CD4-positive, alpha-beta T cell treated with Interleukin-12 subunit alpha and Interleukin-12 subunit beta, for 1 hour (primary cell): ENCODE measurements at places on chromosomes 5 and 9.

DNA sequence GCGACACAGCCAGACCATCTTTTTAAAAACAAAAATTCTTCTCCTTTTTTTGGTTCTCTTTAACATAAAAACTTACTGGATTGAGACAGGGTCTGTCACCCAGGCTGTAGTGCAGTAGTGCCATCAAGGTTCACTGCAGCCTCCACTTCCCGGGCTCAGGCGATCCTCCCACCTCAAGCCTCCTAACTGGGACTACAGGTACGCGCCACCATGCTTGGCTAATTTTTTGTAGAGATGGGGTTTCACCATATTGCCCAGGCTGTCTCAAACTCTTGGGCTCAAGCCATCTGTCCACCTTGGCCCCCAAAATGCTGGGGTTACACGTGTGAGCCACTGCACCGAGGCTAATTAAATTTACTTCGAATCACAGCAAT is 13.8 kb downstream of the HNRNPK start:
- DNase-seq, result no peak

GRCh38 chr9:86200599-86201162 is 58.8 kb downstream of the C9orf153 start:
- DNase-seq, result peak; percentile 14

DNA sequence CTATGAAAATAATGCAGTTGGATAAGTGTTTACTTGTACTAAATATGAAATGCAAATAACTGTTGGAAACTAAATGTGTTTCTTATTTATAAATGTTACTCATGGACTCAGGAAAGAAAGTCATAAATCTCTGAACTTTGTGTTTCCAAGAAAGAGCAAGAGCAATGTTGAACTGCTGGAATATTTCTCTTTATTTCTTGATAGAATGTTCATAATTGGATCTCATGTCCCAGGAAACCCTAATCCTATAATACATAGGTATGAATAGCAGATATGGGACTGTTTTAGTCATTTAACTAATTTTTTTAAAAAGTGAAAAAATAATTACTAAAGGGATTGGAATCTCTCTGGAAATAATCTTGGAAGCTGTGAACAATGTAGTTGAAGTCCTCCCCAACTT is 245.0 kb upstream of the ACTBL2 start:
- DNase-seq, result no peak

GRCh38 chr9:34249274-34249673 is 70.4 kb downstream of the UBAP1 start:
- DNase-seq, result no peak

- no peak for DNase-seq
Observed at GRCh38 chr5:154993461-154993860, 20.1 kb upstream of the KIF4B start.

GRCh38 chr5:131430794-131431193 is 166.9 kb downstream of the CDC42SE2 start:
- no peak for DNase-seq

DNA sequence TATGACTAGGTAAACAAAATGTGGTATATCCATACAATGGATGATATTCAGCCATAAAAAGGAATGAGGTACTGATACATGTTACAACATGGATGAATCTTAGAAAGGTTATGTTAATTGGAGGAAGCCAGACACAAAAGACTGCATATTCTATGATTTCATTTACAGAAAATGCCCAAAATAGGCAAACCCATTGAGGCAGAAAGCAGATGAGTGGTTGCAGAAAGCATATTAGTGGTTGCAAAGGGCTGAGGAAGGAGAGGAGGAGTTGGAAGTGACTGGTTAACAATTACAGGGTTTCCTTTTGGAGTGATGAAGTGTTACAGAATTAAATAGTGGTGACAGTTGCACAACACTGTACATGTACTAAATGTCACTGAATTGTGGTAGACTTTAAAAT is 17.7 kb downstream of the PLGRKT start:
- no peak for DNase-seq

GRCh38 chr9:136117291-136117915 is 1.3 kb downstream of the TMEM250 start:
- DNase-seq, result no peak

DNA sequence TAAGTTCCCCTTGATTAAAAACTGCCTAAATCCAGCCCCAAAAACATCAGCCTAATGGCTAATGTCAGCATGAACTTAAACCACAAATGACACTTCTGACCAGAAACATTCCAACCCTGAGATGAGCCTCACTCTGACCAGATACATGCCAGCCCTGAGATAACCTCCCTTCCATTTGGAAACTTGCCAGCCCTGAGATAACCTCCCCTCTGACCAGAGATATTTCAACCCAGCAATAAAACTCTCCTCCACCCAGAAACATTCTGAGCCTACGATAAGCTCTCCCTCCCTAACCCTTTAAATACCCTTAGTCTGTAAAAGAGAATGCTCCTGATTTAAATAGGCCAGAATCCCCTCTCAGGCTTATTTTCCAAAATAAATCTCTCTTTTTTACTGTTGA is 1035.7 kb upstream of the NUDT12 start:
- DNase-seq, result no peak

DNA sequence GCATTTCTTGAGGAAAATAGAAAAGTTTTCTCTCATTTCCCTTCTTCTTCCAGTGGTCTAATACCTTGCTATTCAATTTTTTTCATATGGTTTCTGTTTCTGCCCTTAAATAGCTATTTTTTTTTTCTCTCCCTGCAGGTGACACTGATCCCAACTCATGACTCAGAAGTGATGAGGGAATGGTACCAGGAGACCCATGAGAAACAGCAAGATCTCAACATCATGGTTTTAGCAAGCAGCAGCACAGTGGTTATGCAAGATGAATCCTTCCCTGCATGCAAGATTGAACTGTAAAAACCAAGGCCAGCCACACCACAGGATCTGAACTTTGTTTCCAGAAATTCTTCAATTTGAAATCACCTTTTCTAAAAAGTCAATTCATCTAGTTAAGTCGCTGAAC is 97.7 kb downstream of the MAP1B start:
- DNase-seq, result no peak

DNA sequence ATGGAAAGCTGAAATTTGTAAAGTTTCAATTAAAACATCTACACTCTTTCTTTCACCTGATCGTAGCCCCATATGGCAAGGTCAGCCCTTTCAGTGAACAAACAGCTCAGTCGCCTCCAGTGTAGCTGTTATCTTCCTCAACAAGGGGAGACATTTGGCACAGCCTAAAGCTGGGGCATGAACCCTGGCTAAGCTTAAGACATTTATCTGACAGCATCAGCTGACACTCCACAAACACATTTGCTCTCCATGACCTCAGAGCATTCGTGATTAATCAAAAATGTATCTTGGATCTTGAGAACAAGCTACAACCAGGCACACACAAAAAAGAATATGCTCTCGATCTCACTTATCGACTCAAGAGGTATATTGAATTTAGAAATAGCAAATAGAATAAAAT is 67.3 kb downstream of the POU5F2 start:
- DNase-seq, result no peak

GRCh38 chr5:124193371-124193789 is 553.1 kb downstream of the ZNF608 start:
- DNase-seq, result no peak

- DNase-seq, result no peak
Observed at GRCh38 chr5:102218159-102218558, 77.9 kb downstream of the SLCO4C1 start.

DNA sequence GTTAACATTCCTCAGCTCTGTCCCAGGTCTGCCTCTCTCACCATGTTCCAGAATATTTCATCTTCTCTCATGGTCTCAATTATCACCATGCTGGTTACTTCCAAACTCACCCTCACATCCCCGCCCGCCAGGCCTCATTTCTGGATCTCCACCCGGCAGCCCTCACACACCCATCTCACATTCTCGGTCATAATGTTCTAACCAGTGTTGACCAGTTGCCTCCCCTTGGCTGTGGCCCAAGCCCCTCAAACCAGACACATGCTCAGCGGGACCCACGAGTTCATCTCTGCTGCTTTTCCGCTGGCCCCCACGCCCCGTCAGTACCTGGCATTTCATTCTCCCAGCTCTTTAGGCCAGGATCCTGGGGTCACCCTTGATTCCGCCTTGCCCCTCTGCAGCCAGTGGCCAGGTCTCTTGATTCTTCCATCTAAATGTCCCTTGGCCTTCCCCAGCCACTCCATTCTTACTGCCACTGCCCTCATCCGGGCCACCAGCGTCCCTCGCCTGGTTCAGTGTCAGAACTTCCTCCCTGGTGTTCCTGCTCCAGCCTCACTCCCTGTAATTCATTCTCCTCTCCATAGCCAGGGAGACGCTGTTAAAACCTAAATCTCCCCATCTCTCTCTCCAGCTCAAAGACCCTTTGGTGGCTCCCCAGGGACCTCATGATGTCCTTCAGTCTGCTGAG is 141.7 kb downstream of the MVB12B start:
- no peak for DNase-seq

- no peak for DNase-seq
Observed at GRCh38 chr5:142096382-142096781, 12.2 kb upstream of the NDFIP1 start.

DNA sequence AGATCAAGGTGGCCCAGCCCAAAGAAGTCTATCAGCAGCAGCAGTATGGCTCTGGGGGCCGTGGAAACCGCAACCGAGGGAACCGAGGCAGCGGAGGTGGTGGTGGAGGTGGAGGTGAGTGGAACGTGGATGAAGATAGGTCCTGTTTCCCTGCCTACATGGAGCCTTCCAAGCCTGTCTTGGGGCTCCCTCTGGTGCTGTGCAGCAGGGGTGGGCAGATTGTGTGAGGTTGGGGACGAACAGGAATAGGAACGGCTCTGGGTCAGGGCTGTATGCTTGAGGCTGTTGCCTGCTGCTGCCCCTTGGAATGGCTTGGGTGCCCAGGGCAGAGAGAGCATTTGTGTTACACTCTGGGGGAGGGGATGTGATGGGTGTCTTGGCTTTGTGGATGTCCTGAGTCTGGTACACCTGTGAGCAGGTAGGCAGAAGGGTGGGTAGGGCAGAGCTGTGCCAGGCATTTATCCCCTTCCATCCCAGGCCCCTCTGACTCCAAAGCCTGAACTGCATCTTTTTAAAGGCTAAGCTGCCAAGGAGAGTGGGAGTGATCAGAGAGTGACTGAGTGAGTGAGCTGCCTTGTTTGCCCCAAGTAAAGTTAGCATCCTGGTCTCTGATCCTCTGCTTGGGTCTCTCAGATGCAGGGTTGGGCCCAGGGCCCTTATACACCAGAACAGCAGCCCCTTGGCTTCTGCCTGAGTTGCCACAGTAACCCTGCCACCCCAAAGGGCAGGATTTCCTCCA is 5.2 kb downstream of the HNRNPAB start:
- no peak for DNase-seq

DNA sequence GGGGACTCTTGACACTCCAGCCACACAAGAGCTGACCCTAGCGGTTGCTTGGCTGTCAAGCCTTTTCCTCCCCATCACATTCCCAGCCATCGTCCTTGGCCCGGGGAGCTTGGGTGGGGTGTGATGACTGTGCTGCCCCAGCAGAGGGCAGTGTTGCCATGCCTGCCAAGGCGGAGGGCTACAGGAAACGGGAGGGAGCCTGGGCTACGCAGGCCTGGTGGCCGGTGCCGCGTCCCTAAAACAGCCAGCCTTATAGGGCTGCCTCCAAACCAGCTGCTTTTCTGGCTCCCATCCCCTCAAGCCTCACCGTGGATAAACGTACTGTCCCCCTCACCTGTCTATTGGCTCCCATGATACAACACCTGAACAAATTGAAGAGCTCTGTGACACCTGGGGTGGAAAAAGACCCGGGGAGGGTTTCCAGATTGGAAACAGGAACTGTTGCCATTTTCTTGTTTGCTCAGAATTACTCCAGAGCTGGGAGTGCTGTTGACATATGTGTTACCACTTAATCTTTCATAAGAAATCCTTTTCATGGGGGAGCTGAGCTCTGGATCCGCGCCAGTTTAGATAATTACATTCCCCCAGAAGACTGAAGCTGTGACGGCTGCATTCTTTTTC is 72.8 kb upstream of the ASTN2 start:
- DNase-seq, result peak; percentile 38

DNA sequence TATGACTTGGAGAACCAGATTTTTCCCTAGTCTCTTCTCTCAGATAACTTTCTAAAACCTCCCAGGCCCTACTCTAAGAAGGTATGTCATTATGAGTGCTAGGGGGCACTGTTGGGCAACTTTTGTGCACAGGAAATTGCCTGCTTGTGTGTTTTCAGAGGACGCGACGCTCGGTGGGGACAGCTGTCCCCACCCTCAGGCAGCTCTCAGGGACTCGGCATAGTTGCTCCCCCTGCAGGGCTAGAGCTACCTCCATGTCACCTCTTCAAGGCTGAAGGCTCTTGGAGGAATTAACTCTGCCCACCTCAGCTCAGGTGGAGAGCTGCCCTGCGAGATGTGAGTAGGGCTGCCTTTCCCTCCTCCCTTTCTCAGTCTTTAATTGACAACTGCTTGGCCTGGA is 10.2 kb upstream of the TIFAB start:
- DNase-seq, result peak; percentile 51

DNA sequence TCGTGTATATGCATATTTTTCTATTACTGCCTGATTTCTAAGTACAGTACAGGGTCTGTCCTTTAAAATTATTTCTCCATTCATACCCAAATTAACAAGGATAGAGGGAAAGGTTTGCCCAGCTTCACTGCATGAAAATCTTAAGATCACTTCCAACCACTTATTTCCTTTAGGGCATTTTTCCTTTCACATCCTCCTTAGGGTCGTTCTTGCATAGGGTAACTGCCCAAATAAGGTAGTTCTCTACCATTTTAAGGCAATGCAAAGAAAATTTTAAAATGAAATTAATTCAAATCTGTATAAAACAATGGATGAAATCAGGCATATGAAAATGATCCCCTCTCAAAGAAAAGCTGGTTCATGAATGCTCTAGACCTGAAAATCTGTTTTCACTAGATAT is 4.1 kb upstream of the CDC20B start:
- DNase-seq, result no peak
